ENCODE measurements at places on chromosomes 11 and 22.

GRCh38 chr22:41169157-41169556 is 36.0 kb upstream of the L3MBTL2 start:
- no peak for DNase-seq

GRCh38 chr22:22756109-22756508 is 111.7 kb downstream of the GGTLC2 start:
- DNase-seq: no peak

- DNase-seq: no peak
These were observed 85.2 kb upstream of the FGF3 start for GRCh38 chr11:69904161-69904973.

GRCh38 chr11:28815110-28815509 is 706.9 kb downstream of the METTL15 start:
- DNase-seq: no peak

GRCh38 chr11:66359662-66360087 is 11.9 kb downstream of the SLC29A2 start:
- DNase-seq: no peak

DNA sequence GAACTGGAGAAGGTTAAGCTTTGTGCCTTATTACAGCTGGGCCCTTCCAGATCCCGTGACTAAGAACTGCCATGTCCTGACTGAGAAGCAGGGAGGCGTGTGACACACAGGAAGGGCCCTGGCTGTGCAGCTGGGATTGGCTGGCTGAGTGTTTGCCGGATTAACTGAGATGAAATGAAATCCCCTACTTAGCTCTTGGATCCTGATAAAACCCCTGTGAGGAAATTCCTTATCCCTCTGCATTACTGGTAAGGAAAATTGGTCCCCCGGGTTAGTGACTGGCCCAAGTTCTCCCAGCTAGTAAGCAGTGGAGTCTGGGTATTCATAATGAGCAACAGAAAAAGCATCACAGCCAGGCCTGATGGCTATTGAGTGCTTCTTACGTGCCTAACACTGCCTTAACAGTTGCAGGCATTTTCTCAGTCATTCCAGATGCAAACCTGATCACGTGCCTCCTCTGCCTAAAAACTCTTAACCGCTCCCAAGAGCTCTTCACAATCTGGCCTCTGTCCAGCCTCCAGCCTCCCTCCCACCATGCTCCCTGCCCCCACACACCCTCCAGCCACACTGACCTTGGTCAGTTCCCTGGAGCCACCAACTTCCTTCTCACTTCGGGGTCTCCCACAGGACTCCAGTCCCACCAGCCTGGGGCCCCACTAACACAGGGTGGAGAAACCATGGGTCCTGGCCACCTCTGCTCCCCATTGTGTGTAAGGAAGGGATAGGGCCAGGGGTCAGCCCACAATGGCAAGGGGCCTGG is 37.8 kb downstream of the ARRB1 start:
- DNase-seq: no peak

GRCh38 chr22:49701380-49702067 is 126.1 kb downstream of the BRD1 start:
- DNase-seq: no peak

DNA sequence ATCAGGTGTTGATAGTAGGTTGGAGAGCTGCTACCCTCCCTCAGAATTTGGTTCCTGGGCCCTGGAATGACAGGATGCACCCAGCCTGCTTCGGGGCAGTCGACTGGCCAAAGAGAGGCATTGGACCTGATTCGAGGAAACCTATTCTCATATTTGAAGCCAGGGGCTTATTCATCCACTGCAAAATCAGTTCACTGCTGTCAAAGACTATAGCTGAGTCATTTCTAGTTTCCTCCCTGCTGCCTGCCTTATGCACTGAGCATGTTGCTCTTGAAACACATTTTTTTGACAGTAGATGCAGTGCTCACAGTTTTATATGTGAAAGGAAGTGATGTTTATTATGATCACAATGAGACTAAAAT is 565.4 kb downstream of the ETS1 start:
- no peak for DNase-seq

DNA sequence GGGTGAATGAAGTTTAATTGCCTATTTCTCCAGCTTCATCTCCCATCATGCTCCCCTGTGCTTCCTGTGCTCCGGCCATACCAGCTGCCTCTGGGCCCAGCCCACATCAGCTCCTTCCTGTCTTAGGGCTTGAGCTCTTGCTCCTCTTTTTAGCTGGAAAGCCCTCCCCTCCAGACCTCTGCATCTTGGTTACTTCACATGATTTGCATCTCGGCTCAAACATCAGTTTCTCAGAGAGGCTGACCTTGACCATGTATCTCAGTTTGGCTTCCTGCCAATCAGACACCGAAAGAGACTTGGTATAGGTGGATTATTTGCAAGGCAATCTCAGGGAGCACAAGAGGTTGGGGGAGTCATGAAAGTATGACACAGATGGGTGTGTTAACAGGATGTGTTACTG is 73.2 kb upstream of the TIMP3 start:
- no peak for DNase-seq

- DNase-seq: no peak
These were observed 2.2 kb downstream of the MRPL23 start for GRCh38 chr11:1949302-1949701.

DNA sequence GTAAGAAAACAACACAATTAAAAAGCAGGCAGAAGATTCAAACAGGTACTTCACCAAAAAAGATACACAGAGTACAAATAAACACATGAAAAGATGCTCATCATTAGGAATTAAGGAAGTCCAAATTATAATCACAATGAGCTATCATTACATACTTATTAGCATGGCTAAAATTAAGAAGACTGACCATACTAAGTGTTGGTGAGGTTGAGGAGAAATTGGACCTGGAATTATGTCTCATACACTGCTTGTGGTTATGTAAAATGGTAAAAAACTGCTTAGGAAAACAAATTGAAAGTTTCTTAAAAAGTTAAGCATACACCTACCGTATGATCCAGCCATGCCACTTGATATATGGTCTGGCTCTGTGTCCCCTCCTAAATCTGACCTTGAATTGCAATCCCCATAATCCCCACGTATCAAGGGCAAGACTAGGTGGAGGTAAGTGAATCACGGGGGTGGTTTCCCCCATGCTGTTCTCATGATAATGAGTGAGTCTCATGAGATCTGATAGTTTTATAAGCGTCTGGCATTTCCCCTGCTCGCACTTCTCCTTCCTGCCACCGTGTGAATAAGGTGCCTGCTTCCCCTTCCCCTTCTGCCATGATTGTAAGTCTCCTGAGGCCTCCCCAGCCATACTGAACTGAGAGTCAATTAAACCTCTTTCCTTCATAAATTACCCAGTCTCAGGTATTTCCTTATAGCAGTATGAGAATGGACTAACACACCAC is 4.8 kb downstream of the SAAL1 start:
- DNase-seq: no peak

- no peak for DNase-seq
These were observed 59.0 kb downstream of the PPP2R1B start for GRCh38 chr11:111707039-111707690.

DNA sequence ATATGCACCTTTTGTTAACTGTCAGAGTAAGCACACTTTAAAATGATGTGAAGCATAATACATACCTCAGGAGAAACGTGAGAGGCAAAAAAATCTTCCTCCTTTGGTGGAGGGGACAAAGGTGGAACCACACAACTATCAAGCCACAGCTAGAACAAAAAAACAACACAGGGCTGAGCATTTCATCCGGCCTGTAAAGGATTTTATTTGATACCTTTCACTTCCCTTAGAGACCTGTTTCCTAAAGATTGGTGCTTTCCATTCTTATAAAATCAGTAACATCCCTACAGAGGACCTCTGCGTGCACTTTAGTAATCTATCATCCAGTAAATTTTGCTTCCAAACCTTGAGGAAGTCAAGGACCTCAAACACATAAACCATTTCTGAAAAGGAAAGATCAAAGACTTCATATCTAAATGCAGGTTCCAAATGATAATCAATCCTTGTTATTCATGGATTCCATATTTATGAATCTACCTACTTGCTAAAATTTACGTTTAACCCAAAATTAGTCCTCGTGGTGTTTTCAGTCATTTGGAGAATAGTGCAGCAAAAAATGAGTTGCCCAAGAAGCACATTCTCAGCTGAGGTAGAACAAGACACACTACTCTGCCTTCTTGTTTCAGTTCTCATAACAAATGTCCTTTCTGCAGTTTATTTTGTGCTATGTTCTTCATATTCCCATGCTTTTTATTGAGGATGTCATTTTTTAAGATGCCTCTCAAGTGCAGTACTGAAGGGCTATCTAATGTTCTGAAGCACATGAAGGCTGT is 22.7 kb downstream of the ARFGAP3 start:
- no peak for DNase-seq

- no peak for DNase-seq
These were observed 31.7 kb upstream of the OAF start for GRCh38 chr11:120179057-120179672.

- DNase-seq: no peak
These were observed 883.5 kb downstream of the OPCML start for GRCh38 chr11:132648851-132649250.

- DNase-seq: no peak
These were observed 54.9 kb downstream of the LINC01488 start for GRCh38 chr11:69536406-69536805.

GRCh38 chr11:75563501-75563977 is 1.5 kb downstream of the SERPINH1 start:
- DNase-seq: no peak

DNA sequence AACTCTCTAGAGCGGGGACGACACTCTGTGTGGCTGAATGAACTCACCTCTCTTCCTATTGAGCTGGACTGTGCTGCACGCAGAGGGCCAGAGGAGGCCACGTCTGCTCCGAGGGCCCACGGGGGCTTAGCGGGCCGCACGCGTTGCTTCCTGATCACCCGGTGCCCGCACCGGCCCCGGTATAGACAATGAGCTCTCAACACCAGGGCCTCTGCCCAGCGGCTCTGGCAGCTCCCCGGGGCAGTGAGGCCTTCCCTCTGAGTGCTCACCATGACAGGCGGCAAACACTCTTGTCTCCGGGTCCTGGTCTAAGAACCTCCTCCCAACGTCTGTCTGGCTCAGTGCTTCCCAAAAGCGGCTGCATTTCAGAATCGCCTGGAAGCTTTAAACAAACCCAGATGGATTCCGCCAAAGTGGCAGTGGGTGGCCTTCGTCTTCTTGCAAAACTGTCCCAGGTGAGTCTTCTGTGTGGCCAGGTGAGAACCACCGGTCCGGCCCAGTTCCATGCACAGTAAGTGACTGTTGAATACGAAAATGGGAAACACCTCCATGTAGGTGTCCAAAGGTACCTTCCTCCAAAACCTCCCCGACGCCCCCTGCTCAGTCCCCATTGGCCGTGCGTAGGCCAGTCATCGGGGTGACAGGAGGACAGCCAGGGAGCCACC is 47.8 kb upstream of the CCND1 start:
- no peak for DNase-seq

- no peak for DNase-seq
These were observed 177.5 kb downstream of the MYO18B start for GRCh38 chr22:25919452-25919851.

DNA sequence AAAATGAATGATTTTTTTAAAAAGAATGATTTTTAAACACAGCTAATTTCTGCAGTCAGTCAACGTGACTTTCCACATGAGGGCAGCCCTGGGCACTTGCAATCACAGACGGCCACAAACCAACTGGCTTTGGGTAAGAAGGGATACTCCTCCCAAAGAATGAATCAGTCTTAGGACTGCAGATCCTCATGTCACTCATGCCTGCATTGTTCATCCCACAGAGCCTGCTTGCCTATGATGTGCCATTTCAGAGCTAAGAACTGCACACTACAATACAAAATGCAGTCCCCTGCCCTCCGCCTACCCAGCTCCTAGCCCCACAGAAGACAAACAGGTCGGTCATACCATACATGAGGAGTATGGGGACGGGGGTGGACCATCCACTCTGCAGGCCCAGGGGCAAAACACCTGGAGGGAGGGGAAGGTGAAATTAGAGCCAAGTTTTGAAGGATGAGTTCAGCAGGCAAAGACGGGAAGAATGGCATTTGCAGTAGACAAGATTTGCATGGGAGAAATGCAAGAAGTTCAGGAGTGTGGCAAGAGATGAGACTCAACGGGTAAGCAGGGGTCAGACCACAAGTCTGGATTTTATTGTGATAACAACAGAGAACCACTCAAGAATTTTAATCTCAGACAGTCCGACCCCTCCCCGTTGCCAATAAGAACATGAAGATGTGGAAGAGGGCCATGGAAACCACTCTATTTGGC is 24.7 kb downstream of the PACSIN2 start:
- DNase-seq: no peak

- no peak for DNase-seq
These were observed 13.4 kb downstream of the DERL3 start for GRCh38 chr22:23825246-23825905.

GRCh38 chr22:19419086-19419463 is 12.5 kb downstream of the HIRA start:
- DNase-seq: no peak

DNA sequence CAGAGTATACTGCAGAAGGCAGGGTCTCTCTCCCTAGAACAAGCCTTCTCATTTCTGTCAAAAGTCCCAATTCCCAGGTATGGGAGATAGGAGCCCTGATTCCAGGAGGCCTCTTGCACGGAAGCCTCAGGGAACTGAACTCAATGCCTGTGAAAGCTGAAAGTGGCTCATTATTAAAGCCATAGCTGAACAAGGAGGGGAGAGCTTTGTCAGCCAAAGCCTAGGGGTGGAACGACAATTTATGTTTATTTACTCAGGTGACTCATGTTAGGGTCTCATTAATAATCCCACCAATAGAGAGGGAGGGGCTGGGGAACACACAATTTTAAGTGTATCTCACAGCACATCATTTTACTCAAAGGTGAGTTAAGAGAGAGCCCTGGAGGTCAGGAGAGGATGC is 44.9 kb downstream of the DSCAML1 start:
- DNase-seq: no peak

DNA sequence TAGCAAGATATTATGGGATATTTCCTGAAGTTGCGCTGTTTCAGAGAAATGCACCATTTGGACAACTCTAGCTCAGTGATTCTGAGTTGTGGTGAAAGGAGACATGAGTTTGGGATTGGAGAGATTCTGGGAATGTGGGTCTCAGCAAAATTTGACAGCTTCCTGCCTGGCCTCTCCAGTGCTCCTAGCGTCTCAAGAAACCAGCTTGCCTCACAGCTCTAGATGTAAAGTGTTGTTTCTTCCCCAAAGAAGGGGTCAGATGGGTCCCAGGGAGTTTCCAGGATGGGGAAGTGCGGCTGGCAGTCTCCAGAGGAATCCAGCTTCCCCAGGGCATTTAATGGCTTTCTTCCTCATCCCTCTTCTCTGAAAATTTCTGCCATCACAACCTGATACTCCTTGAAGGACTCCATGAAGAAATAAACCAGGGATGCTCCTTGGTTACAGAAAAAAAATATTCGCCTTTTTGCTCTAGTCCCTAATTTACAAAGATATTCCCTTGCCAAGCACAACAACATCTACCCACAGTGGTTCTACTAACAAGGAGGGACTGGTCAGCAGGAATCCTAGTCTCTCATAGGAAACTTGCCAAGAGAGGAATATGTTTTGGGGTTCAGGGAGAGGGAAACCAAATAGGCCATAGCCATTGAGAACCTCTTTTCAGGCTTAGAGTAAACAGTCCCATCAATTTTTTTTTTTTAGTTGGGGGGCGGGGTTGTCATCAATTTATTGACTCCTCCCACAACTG is 185.4 kb upstream of the E2F8 start:
- no peak for DNase-seq

GRCh38 chr11:126118806-126119205 is 56.1 kb upstream of the CDON start:
- DNase-seq: no peak

Data from activated gamma-delta T cell (primary cell).